PC-3 (cell line): ENCODE measurements at places on chromosomes 3 and 15. TPM values are rescaled to one million over a fixed set of nuclear protein-coding genes. Genes with fewer than 3 reads are reported as not detected.

Gene GOLGA8J
- total RNA-seq, result not detected in 2 replicates

DNA sequence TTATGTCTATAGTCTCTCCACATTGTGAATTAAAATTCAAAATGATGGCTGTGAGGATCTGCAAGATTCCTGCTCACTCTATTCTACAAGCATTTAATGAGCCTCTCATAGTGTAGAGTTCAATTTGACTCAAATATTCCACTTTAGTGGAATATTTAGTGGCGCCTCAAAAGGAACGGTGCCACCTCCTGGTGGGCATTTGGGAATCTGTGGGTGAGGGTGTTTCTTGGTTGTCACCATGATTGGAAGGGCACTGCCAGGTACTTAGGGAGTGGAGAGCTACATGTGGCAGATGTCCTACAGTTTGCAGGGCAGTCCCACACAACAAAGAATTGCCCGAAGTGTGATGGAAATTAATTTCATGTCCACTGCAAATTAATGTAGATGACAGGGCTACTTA lies 21.5 kb upstream of the KCNMB3 start:
- DNase-seq, result peak; percentile 46

- DNase-seq, result no peak
These were observed 66.1 kb downstream of the KBTBD12 start for GRCh38 chr3:127981097-127981496.

GRCh38 chr3:24156466-24156865 lies 211.4 kb downstream of the NR1D2 start:
- peak; percentile 96 for DNase-seq

DNA sequence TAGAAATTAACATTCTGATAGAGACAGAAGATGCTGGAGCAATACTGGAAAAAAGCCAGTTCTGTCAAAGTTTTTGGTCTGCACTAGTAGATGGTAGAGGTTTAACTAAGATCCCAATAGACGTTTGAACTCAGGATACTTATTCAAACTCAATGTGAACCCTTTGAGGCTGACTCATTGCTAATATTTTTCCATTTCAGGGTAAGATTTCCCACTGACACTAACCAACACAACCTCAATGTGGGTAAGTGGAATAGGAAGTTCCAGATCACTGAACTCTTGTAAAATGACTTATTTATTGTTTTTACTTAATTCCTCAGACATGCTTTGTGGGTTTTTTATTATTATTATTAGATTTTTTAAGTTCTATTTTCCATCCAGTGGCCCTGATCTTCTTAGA lies 1024.8 kb downstream of the EPHA3 start:
- DNase-seq, result no peak

GRCh38 chr3:127590282-127590592 lies 296 bp downstream of the TPRA1 start:
- no peak for DNase-seq

Gene MESP2
- 1.1 and 1.3 TPM in 2 replicates for total RNA-seq
